ENCODE measurements at places on chromosomes 3 and 15. TPM values are rescaled to one million over a fixed set of nuclear protein-coding genes. Genes with fewer than 3 reads are reported as not detected.

Gene NOX5
- total RNA-seq = 0.38 TPM

Gene TTC21A
- total RNA-seq = 1.7 TPM

Gene IL20RB
- total RNA-seq = 1.2 TPM

Gene PPP1R2
- 17.1 TPM for total RNA-seq

Gene DNASE1L3
- total RNA-seq = 0.11 TPM

Gene FRMD5
- total RNA-seq = 3.9 TPM

Gene CACNA2D2
- 0.42 TPM for total RNA-seq

Gene BCL2A1
- total RNA-seq = 17.4 TPM

Gene NEK10
- 1.8 TPM for total RNA-seq

Gene STAC
- 2.6 TPM for total RNA-seq

Gene STARD9
- total RNA-seq = 1.9 TPM

Gene TIGIT
- not detected for total RNA-seq

Gene STRA6
- 62.5 TPM for total RNA-seq

Gene IGSF11
- total RNA-seq = 4.8 TPM

Gene ZNF621
- 7.9 TPM for total RNA-seq

Gene GRM2
- 0.11 TPM for total RNA-seq

Gene LYZL4
- total RNA-seq = not detected

Gene GRAMD1C
- total RNA-seq = 1.4 TPM

Gene SAMMSON
- not detected for total RNA-seq

Gene ST3GAL6
- 0.69 TPM for total RNA-seq

Gene LAMB2
- 87.0 TPM for total RNA-seq

Gene SETD2
- total RNA-seq = 17.8 TPM

Gene UNC13C
- not detected for total RNA-seq

Gene ILDR1
- not detected for total RNA-seq

Gene MME
- not detected for total RNA-seq

Gene MOBP
- total RNA-seq = 0.02 TPM

Gene C3orf85
- not detected for total RNA-seq

Gene ADGRG7
- total RNA-seq = not detected

Gene CAPN3
- total RNA-seq = 0.21 TPM

Gene HMG20A
- total RNA-seq = 33.3 TPM

Gene DHX30
- 49.5 TPM for total RNA-seq

Gene ALDH1A3
- 24.7 TPM for total RNA-seq

Gene ADCY5
- 0.63 TPM for total RNA-seq

Gene SPRED1
- 9.9 TPM for total RNA-seq

Gene TGM5
- not detected for total RNA-seq

Gene PARP15
- total RNA-seq = not detected

Gene STAB1
- not detected for total RNA-seq

Gene FAM107A
- total RNA-seq = not detected

Gene ITIH4
- total RNA-seq = 0.84 TPM

Gene ZNF660
- not detected for total RNA-seq

Gene KCNAB1
- not detected for total RNA-seq

Gene FLNB
- total RNA-seq = 320 TPM

Gene TM6SF1
- 0.17 TPM for total RNA-seq

Gene ARHGEF3
- total RNA-seq = 8.1 TPM

Gene PLSCR2
- total RNA-seq = not detected

Gene TRIM42
- not detected for total RNA-seq

Gene PLA2G4E
- not detected for total RNA-seq

Gene GPR87
- total RNA-seq = 1.2 TPM

Gene OXTR
- 11.7 TPM for total RNA-seq

Gene CELF6
- total RNA-seq = 0.15 TPM

Gene ASB14
- total RNA-seq = not detected

Gene FAM3D
- not detected for total RNA-seq

Gene KBTBD12
- total RNA-seq = not detected

Gene LARP6
- total RNA-seq = 52.1 TPM

Data from A549 treated with DMSO at 1 μM for 4 hours (cell line).